Cardiac fibroblast (primary cell): ENCODE measurements at places on chromosomes 2 and 18.

GRCh38 chr2:215917953-215918620, 95.3 kb downstream of the MREG start:
- peak; percentile 49 for DNase-seq

- no peak for DNase-seq
Measured at GRCh38 chr2:109459485-109459884, 154.3 kb downstream of the SEPTIN10 start.

DNA sequence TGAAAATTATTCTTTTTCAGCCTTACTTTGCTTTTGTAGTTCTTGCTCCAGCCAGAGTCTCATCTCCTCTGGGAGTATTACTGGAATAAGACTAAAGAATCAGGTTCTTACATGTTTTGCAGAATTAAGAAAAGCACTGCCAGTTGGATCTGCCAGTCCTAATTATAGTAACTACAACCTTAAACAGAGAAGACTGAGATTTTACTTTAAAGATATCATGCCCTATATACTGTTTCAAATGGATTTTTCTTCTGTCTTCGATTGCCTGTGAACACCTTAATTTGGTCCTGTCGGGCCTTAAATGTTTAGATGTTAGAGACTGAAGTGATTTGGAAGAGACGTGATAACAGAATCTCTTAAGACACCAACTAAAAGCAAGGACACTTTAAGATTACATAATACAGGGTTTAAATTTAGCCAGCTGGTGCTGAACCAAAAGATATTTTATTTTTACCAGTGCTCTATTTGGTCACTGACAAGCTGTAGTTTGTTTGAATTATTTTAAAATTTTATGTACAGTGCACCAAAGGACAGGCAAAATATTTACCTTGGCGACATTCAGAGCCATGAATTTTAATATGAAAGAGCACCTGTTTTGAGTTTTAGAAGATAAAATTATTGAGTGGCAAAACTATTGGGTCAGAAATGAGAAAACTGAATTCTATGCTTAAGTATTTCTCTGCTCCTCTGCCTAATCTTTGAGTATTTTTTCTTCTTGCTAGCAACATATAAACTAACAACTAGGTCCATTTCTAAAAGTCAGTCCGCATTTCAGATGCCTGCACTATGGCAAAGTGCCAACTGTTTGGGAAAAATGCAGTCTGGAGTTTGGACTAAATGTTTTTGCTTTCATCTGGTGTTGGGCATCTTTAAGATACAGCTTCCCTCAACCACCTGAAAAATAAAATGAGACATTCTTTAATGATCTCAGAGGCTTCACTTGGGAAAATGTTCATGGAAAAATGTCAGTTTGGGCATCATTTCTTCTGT, 300.0 kb downstream of the XIRP2 start:
- no peak for DNase-seq

GRCh38 chr18:37170984-37171383, 342.1 kb downstream of the KIAA1328 start:
- no peak for DNase-seq

DNA sequence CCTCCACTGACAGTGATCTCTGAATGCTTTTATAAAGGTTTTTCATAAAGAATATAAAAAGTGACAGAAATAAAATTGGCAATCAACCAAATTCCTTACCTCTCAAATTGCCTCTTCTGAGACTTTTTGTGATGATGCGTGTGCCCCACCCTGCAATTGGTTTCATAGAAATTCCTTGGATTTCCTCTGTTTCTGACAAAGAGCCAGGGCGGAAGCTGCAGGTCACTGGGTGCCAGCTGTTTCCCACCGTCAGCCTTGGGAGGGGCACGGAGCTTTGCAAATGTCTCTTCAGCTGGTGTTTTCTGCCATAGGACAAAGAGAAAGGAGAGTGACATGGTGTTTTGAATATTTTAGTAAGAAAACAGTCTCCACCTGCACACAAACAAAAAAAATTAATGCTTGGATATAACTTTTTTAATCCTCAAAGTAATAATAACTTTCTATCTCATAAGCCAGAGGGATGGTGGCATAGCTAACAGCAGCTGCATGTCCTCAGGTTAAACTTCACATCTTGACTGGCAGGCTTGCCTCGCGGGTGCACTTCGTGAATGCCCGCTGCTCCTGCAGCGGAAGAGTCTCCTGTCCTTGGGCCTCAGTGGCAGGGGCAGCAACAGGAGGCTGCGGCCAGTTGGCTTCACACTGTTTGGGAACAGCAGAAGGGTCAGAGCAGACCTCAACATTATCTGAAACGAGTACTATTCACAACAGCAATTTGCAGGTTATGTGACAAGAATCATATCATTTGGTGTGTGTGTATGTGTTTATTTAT, 24.7 kb downstream of the AGAP1 start:
- DNase-seq, result peak; percentile 9

- DNase-seq, result peak; percentile 41
Measured at GRCh38 chr2:47501374-47502200, 98.6 kb downstream of the MSH2 start.

DNA sequence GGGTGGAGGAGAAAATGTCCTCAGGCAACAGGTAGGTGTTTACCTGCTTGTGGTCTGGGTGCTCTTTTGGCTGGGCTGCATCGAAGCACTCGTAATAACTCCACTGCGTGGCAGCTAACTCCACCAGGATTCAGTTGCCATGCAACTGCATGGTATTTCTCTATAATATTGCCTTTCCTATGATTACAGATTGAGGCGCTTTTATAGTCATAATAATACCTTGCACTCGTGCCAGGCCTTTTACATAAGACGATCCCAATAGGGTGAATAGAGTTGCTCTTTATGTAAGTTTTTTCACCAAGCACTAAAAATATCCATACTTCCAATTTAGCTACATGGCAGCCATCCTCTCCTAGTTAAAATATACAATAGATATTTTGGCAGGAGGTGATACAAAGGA, 19.7 kb upstream of the NYAP2 start:
- no peak for DNase-seq

DNA sequence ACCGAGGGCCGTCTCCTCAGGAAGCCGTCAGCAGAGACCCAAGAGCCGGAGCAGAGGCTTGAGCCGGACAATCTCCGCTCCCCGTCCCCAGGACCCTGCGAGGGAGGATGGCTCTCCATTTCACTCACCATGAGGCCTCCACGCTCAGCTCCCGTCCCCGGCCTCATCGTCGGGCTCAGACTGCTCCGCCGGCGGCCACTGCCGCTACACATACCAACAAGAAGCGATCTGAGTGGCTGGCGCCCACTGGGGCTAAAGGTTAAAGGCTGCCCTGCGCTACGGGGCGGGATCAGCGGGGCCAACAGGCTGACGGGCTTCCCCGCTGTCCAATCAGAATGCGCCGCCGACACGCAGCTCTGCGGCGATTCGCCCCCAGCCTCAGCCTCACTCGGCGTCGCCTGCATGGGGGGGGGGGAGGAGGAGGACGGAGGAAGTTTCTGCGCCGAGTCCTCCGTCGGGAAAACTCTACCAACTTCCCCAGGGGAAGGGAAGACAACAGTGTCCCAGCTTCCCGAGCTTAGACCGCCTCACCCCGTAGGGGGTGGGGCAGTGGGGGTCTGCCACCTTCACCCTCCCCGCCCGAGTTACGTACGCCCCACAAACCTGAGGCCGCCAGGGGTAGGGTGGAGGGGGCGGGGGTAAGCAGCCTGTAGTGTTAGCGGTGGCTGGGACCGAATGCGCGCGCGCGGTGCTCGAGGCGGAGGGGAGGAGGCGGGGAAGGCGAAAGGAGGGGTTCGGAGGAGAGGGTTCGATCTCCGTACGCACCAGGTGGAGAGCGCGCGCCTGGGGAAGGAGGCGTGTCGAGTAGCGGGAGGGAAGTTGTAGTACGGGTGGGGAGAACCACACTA, at the start of gene PRPF40A:
Gene PRPF40A (minus strand): TSS at position 234 of the 848 bp plus-strand sequence. CDS start 22 bp downstream, at position 212.
- peak; percentile 99 for DNase-seq

GRCh38 chr18:37343542-37343851, 222.1 kb downstream of the CELF4 start:
- DNase-seq, result no peak

DNA sequence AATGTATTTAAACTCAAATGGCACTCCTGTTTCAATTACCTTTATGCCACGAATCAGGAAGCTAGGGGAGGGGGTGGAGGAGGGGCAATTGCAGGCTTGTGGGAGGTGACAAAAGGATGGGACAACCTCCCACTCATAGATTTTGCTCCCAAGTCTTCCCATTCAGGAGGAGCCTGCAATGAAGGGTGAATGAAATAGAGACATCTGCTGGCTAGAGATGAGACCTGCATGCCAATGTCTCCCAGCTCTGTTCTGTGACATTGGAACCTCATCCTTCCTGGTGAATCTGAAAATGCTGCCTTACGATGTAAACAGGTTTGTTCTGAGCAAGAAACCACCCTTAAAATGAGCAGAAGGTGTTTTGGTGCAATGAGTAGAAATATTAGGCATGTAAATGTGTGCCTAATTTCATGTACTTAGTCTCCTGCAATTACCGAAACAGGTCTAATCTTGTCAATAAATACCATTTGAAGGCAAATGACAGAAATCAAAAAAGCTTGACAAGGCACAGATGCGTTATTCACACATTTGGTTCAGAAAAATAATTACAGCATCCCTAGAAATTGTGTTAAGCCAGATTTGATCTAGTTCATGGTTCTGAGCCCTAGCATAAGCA, 2.7 kb upstream of the PID1 start:
- peak; percentile 93 for DNase-seq

GRCh38 chr2:238256594-238257104, 16.8 kb upstream of the HES6 start:
- DNase-seq, result peak; percentile 79

DNA sequence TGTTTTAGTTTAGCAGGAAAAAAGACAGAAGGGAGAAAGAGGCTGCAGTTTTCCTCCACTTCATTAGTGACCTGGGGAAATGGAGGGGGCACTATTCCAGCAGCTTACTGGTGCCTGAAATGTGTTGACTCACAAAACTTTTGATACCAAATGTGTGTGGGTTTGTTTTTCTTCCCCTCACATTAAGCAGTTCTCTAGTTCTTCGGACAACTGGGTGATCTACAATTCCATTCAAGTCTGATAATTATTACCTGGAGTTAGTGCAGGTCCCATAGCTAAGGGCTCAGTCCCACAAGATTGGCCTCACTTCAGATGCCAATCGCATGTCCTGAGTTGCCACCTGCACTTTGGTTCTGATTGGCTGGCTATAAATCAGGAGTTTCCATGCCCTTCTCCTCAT, 28.4 kb downstream of the PMAIP1 start:
- no peak for DNase-seq

DNA sequence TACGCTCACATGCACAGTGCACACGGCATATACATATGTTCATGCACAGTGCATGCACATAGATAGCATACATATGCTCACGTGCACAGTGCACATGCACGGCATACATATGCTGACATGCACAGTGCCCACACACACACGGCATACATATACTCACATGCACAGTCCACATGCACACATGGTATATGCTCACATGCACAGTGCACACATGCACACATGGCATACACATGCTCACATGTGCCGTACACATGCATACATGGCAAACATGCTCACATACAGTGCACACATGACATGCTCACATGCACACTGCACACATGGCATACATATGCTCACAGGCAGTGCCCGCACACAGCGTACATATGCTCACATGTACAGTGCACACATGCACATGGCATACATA, 97.7 kb upstream of the CTDP1 start:
- no peak for DNase-seq

- DNase-seq, result no peak
Measured at GRCh38 chr2:206557321-206557720, 85.0 kb upstream of the FAM237A start.

DNA sequence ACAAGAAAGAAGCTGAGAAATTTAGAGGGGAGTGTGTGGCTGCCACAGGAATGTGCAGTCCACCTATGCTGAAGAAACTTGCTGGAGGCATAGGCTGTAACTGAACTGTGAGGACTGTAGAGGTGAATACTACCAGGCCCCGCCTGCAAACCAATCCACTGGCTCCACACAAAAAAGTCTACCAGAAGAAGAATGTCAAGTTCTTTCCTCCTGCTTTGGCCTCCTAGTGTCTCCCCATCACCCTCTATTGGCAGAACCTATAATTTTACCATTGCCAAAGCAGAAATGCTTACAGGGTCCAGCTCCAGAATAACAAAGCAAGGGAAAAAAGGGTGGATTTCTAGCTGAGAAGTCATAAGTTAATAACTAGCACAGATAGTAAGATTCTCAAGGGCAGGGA, 5.9 kb upstream of the ATP5MC3 start:
- DNase-seq, result peak; percentile 36

GRCh38 chr2:57796527-57796926, 250.1 kb upstream of the VRK2 start:
- no peak for DNase-seq

DNA sequence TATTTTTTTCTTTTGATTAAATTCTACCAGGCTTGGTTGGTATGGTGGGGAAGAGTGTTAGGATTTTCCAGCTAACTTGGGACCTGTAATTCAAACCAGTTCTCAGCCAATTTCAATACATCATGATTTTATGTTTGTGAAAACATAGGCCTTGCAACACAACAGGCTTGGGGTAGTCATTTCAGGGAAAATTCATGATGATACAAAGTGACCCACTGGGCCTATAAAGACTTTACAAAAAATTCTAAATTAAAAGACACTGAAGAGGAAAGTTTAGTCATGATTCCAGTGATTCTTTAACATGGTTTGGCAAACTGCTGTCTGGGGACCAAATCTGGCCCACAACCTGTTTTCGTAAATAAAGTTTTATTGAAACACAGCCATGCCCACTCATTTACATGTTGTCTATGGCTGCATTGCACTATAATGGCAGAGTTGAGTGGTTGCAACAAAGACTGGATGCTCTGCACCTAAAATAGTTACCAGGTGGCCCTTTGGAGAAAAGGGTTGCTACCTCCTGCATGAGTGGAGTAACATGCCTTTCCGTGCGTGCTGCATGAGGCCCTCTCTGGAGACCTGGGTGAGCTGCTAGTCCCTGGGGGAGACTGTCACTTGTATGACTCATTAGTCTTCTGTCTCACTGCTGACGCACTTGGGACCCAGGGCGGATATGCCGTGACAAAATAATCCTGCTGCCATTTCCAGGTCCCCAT, 73.6 kb downstream of the NPAS2 start:
- DNase-seq, result no peak

DNA sequence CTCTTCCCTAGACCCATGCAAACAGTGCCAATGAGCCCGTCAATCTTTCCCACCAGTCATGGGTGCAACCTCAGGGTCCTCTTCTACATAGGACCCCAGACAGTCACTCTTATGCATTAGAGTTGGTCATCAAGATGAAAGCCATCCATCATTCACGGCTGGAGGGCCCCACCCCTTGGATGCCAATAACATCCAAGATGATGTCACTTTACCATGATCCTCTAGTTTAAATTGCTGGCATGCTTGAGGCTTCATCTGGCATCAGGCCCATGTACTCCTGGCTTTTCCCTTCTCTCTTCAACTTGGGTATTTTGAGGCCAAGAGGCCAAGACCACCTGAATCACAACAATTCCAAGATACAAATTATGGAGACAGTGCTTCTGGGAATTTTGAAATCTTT, 91.1 kb upstream of the MAPK4 start:
- DNase-seq, result no peak
